ENCODE measurements at places on chromosomes 6 and 20.

GRCh38 chr20:32522526-32522775 lies 62.7 kb downstream of the NOL4L start:
- peaks cover 14% of the 10 kb centered on the region for H3K36me3 ChIP-seq
- no peaks in the 10 kb centered on the region for H3K27me3 ChIP-seq
- no peak for DNase-seq
- peaks cover 10% of the 10 kb centered on the region for H3K4me1 ChIP-seq

GRCh38 chr6:152316024-152316423 lies 321.1 kb downstream of the SYNE1 start:
- H3K4me1 ChIP-seq = no peaks in the 10 kb centered on the region
- H3K36me3 ChIP-seq = peaks cover 67% of the 10 kb centered on the region
- H3K27ac ChIP-seq = no peak overlapping the region
- no peaks in the 10 kb centered on the region for H3K27me3 ChIP-seq
- no peak for DNase-seq

- DNase-seq = no peak
- H3K4me3 ChIP-seq = no peak overlapping the region
- no peaks in the 10 kb centered on the region for H3K36me3 ChIP-seq
Observed at GRCh38 chr20:4812216-4812615, 90.5 kb downstream of the PRND start.

DNA sequence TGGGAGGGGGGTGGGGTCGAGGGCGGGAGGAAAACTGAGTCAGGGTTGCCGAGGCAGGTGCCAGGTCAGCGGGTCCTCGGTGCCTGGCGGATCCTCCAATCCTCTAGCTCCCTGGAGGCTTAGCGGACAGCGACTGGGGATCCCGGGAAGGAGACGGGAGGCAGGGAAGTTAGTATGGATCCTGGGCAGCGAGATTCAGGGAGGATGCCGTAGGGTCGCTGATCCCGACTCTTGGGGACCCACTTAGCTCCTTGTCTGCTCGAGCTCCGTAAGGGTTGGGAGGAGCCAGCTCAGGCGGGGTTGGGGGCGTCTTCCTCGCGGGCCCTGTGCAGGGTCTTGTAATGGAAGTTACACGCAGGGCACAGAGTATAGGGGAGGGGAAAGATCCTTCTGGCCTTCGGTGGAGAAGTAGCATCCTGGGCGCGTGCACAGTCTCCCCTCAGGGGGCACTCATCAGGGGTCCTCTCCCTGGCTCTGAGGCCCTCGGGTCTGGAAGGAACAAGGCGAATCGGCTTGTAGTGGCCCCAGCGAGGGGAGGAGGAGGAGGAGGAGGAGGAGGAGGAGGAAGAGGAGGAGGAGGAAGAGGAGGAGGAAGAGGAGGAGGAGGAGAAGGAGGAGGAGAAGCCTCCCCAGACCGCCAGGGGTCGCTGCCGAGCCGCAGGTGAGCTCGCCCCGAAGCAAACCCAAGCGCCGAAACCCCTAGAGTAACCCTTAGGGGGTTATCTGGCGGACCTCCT lies 6.4 kb upstream of the SLC12A5 start:
- peak; percentile 78 for DNase-seq
- H3K27ac ChIP-seq = no peak overlapping the region
- peaks cover 49% of the 10 kb centered on the region for H3K27me3 ChIP-seq
- H3K4me1 ChIP-seq = peaks cover 20% of the 10 kb centered on the region
- peak overlapping the region; percentile 33 for H3K4me3 ChIP-seq
- no peaks in the 10 kb centered on the region for H3K36me3 ChIP-seq

DNA sequence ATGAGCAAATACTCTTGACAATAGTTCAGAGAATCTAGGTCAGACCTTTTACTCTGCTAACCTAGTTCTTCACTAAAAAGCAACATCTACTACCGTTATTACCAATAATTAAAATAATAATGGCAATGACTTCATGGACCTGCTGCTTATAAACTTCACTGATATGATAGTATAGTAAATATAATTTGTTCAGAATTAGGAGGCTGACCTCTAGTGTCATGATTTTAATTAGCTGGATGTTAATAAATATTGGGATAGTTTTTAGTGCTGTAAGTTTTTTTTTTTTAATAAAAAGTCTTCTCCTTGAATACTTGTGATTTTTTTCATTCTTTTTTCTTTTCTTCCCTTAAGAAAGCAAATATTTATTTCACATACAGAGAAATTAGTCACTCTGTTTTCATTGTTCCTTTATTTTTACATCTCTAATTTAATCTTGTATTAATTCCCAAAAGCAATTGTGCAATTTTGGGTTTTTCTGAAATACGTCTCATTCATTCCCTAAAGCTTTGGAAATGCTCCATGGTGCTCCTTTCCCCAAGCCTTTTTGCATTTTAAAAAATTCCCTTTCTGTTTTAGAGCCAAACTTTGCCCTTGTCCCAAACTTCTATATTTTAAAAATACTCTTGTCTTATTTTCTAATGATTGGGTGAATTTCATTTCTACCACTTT lies 46.6 kb upstream of the UST start:
- H3K27me3 ChIP-seq = no peaks in the 10 kb centered on the region
- peak overlapping the region; percentile 43 for H3K27ac ChIP-seq
- H3K36me3 ChIP-seq = no peaks in the 10 kb centered on the region

- no peaks in the 10 kb centered on the region for H3K4me1 ChIP-seq
- DNase-seq = no peak
- H3K27me3 ChIP-seq = peaks cover 5% of the 10 kb centered on the region
- no peaks in the 10 kb centered on the region for H3K36me3 ChIP-seq
Observed at GRCh38 chr20:1854246-1854645, 41.0 kb upstream of the SIRPA start.

Measured in stomach (tissue), 19 donors.